ENCODE measurements at places on chromosomes 11 and 22.

DNA sequence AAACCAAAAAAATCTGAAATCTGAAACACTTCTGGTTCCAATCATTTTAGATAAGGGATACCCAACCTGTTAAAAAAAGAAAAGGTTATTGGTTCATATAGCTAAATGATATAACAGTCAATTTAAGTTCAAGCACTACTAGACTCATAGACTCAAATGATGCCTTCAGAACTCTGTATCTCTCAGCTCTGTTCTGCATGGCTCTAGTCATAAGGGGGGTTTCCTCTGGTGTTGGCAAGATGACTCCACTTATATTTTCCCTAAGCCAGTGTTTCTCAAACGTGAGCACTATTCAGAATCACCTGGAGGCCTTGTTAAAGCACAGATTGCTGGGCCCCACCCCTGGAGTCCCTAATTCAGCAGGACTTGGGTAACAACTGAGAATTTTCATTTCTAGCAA is 11.5 kb upstream of the RRAS2 start:
- no peak for DNase-seq

DNA sequence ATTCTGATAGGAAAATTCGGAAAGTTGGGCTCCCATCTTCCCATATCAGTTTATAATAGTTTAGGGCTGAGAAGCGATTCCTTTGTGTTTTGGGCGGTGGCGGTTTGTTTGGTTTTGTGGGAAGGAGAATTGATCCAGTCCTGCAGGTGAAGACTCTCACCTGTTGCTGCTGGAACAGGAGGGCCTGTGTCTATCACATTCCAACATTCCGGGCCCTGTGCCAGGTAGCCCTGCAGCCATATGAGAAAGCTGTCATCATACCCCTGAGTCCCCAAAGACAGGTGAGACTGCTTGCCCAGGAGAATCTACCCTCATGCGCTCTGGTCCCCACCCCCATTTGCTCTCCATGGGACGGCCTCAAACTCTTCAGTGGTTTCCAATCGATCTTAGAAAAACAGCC is 62.1 kb downstream of the TRAF6 start:
- no peak for DNase-seq

DNA sequence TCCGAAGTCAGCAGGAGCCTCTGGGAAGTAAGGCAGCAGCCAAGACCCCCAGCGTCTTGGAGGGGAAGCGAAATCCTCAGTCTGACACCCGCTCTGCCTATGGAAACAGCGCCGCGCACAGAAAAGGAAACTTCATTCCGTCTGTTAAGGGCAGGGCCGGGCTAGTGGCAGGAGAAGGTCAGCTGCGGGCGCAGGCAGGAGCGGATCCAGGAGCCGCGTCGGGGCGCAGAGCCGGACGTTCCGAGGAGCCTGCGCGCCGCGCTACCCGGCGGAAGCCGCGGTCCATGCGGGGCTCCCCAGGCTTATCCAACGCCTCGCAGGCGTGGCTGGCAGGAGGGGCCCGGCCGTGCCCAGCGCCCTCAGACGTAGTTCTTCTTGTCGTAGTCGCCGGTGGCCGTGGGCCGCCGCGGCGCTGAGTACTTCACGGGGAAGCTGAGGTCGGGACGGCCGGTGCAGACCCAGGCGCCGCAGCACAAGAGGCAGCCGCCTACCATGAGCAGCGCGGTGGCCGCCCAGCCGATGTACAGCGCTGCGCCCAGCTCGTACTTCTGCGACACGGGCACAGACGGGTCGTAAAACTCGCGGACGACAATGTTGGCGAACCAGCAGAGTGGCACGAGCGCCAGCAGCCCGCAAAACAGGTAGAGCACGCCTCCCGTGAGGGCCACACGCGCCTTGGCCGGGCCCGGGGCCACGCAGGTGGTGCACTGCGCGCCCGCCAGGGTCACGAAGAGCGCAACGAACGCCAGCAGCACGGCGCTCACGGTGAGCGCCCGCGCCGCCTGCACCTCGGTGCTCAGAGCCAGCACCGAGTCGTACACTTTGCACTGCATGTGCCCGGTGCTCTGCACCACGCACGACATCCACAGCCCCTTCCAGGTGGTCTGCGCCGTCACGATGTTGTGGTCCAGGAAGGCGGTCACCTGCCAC is 705 bp downstream of the CLDN5 start:
- DNase-seq: peak; percentile 23

DNA sequence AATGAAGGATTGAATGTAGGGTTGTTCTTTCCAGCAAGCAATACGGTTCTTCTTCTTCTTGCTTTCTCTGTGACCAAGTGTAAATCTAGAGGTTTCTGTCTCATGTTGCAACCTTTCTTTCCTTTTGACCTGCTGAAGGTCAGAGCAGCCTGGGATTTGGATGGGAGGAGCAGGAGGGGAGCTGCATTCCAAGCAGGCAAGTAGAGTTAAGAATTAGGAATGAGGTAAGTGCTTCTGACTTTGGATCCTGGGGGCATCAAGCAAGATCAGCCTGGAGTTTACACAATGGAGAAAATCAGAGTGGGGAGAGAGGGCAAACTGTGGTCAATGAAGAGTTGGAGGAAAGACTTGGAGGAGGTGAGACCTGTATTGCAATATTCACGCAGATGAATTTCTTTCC is 225.6 kb upstream of the ZBED5 start:
- DNase-seq: no peak

- DNase-seq: no peak
Observed at GRCh38 chr22:34879001-34879400, 187.0 kb upstream of the ISX start.

- DNase-seq: peak; percentile 40
Observed at GRCh38 chr11:12409621-12410005, 32.2 kb downstream of the PARVA start.

DNA sequence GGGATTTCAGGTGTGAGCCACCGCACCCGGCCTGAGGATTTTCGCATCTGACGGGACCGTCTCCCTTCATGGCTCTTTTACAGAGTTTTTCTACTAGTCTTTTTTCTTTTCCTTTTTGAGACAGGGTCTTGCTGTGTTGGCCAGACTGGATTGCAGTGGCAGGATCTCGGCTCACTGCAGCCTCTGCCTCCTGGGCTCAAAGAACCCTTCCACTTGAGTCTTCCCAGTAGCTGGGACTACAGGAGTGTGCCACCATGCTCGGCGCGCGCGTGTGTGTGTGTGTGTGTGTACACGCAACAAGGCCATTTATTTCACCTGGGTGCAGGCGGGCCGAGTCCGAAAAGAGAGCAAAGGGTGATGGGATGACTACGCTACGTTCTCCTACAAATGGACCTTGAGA is 10.9 kb downstream of the SERHL2 start:
- DNase-seq: no peak

DNA sequence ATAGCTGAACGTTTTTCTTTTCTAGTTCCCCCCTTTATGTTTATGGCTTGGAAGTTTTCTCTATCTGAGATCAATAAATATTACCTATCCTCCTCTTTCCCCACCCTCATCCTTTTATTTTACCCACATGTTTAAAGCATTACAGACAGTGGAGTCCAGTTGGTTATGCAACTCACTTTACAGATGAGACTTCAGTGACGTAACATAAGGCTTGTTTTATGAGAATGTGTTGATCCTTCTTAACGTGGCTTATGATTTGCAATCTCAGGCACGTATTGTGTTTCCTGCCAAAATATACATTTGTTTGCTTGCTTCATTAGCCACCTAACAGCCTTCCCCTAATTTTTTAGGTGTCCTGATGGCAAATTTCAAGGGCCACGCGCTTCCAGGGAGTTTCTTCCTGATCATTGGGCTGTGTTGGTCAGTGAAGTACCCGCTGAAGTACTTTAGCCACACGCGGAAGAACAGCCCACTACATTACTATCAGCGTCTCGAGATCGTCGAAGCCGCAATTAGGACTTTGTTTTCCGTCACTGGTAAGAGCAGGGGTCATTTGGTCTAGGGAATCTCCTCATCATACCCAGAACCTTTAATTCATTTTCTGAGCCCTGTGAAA is 36.6 kb downstream of the TMEM45B start:
- no peak for DNase-seq

- no peak for DNase-seq
Observed at GRCh38 chr11:112928136-112928535, 33.1 kb upstream of the NCAM1 start.

GRCh38 chr22:46588279-46589140 is 31.7 kb upstream of the GRAMD4 start:
- DNase-seq: no peak

GRCh38 chr11:119099711-119100110 is 1.9 kb downstream of the DPAGT1 start:
- DNase-seq: no peak

DNA sequence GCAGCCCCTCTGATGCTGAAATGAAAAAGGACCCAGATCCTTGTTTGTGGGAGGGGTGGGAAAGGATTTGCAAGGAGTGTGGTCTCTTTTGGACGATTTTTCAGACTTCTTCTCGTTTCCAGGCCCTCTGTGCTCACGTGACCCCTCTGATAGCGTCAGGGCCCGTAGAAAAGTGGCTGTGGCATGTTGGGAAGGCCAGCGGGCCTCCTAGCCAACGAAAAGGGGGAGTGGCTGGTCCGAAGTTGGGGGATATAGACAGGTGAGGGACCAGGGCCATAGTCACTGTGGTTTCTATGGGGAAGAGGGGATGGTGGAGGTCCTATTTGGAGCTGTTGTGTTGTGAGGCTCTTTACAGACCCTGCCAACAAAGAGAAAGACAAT is 6.6 kb downstream of the PARVB start:
- no peak for DNase-seq

DNA sequence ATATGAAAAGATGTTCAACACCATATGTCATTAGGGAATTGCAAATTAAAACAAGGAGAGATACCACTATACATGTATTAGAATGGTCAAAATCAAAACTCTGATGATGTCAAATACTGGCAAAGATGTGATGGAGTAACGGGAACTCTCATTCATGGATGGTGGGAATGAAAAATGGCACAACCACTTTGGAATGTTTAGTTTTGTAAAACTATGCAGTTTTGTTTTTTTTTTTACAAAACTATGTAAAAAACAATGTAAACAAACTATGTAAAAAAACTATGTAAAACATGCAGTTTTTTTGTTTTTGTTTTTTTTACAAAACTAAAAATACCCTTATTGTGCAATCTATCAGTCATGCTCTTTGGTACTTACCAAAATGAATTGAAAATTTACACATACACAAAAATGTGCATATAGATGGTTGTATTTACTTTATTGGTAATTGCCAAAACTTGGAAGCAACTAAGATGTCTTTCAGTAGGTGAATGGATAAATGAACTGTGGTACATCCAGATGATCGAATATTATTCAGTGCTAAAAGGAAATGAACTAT is 5.0 kb upstream of the USP47 start:
- no peak for DNase-seq

DNA sequence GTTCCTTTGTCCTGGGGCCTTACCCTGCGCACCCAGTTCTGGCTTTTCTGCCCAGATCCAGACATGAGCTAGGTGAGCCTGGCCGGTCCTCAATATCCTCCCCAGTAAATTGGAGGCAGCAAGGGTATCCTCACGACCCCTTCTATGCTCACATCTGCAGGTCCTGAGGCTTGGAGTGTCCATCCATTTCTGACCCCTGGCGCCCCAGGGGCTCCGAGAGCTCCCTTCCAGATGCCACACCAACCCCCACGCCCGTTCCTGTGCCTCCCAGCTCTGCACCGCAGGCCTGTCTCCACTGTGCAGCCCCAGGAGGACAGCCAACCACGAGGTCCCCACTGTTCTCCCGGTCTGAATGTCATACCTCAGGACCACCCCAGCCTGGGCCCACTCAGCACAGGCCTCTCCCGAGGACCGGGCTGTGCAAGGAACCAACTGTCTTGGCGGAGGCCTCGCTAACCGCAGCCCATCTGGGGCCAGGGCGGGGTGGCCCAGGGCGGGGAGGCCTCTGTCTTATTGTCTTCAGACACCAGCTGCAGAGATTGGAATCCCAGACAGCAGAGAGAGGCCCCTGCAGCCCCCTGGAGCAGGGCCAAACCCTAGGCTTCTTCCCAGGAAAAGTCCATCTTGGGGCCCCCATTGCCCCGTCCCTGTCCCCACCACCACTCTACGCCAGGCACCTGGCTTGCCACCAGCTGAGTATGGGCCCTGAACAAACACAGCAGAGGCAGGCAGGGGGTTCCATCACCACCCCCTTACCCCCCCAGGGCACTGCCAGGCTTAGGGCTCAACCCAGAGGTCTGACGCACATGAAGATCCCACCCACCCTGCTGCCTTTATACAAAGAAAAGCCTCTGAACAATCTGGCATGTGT is 39.3 kb downstream of the ALX4 start:
- DNase-seq: no peak
